ENCODE measurements at places on chromosomes 12 and 14.
A peak's percentile ranks its signal among the peaks of the same experiment; 100 is the strongest.

- H3K4me1 ChIP-seq, result peaks cover 6% of the 10 kb centered on the region
- H3K27me3 ChIP-seq, result no peaks in the 10 kb centered on the region
- H3K36me3 ChIP-seq, result peaks cover 15% of the 10 kb centered on the region
- H3K27ac ChIP-seq, result no peak overlapping the region
- no peak overlapping the region for H3K4me3 ChIP-seq
Measured at GRCh38 chr12:115956659-115957058, 320.8 kb downstream of the MED13L start.

DNA sequence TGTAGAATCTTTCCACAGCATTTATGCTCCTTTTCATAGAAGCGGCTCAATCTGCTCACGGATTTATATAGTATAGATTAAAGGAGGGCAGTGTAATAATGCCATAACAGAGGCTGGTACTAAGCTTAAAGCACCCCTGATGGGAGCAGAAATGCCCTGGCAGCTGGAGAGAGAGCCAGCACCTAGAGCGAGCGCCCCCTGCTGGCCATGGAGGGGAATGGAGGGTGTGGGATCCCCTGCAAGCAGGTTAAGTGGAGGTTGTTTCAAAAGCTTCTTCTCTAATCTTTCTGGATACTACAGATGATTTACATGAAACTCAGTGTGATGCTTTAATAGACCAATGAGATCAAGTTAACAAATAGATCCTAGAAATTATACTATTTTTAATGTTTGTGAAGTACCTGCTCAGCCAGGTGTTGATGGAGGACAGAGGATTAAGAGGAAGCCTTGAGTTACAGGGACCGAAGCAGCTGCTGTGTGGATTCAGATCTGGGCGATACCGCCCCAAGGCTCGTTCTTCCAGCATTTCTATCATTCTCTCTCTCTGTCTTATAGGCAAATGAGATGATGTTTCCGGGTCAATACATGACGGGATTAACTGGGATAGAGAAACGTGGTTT lies 1519.3 kb upstream of the TMEM132C start:
- peak; percentile 76 for DNase-seq
- no peak overlapping the region for H3K27ac ChIP-seq
- H3K36me3 ChIP-seq, result no peaks in the 10 kb centered on the region
- H3K4me1 ChIP-seq, result no peaks in the 10 kb centered on the region
- H3K4me3 ChIP-seq, result no peak overlapping the region
- H3K27me3 ChIP-seq, result no peaks in the 10 kb centered on the region

GRCh38 chr14:80419769-80420168 lies 208.5 kb upstream of the DIO2 start:
- no peak overlapping the region for H3K27ac ChIP-seq
- no peaks in the 10 kb centered on the region for H3K36me3 ChIP-seq
- no peaks in the 10 kb centered on the region for H3K27me3 ChIP-seq
- H3K4me1 ChIP-seq, result no peaks in the 10 kb centered on the region
- DNase-seq, result no peak
- H3K4me3 ChIP-seq, result no peak overlapping the region

GRCh38 chr12:37541356-37541755 lies 775.2 kb upstream of the ALG10B start:
- H3K4me1 ChIP-seq, result no peaks in the 10 kb centered on the region
- peaks cover 24% of the 10 kb centered on the region for H3K36me3 ChIP-seq
- no peak overlapping the region for H3K4me3 ChIP-seq
- H3K27me3 ChIP-seq, result no peaks in the 10 kb centered on the region
- H3K27ac ChIP-seq, result no peak overlapping the region

GRCh38 chr12:124075841-124076240 lies 102.8 kb downstream of the ZNF664 start:
- H3K4me3 ChIP-seq, result no peak overlapping the region
- H3K27me3 ChIP-seq, result no peaks in the 10 kb centered on the region
- H3K27ac ChIP-seq, result no peak overlapping the region
- H3K36me3 ChIP-seq, result no peaks in the 10 kb centered on the region

Measured in H9 (cell line).